ENCODE measurements at places on chromosomes 5 and 9. TPM values are rescaled to one million over a fixed set of nuclear protein-coding genes. Genes with fewer than 3 reads are reported as not detected.

DNA sequence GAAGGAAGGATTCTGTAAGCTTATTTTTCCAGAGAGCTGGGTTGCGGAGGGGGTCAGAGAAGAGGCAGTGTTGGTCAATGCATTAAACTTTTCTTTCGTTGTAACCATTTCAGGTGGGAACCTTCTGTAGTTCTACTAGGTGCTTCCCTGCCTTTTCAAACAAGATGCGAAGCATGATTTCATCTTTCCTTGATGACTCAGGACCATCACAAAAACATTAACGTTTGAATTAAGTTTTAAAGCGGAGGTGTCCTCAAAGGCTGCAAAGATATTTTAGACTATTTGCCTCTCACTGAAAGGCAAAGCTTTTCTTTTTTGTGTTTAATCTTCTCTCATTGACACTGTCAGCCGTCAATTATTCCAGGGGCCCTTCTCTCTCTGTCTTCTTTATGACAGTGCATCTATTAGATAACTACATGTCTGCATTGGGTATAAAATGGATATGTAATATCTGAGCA is 26.3 kb upstream of the FAT2 start:
- no peaks in the 10 kb centered on the region for H3K4me1 ChIP-seq
- no peak overlapping the region for H3K4me3 ChIP-seq
- H3K36me3 ChIP-seq = no peaks in the 10 kb centered on the region
- no peak overlapping the region for H3K27ac ChIP-seq

DNA sequence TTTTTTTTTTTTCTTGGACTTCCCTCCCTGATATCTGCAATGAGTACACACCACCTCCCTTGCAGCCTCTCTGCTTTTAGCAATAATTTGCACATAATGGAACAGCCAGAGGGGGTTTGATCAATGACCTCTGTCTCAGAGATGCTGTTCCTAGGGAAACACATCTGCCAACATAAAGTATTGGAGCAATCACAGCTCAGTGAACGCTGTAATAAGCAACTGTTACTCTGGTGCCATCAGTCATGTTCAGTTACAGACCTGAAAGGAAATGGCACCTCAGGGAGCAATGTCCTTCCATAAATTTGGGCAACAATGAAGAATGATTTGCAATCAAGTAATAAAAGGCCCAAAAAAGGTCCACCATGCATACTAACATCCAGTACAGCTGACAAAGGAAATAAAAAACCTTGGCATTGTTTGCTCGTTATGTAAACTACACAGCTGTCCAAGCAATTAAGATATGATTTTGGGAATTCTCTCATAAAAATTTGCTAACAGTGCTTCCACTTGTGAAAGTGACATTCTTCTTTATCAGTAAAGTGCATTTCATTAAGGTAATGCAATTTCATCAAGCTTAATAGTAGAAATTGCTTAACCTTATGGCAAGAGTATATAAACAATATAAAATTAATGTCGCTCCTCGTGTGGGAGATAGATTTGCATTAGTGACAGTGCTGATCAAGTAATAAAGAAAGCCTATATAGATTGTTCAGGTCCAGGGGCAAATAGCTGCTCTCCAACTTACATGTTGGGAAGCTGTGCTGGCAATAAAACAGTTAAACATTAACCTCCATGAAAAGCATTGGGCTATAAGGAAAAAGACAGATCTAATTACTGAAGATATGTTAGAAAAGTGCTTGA is 167.8 kb downstream of the RASEF start:
- no peak overlapping the region for H3K27ac ChIP-seq
- H3K27me3 ChIP-seq = no peaks in the 10 kb centered on the region
- no peak overlapping the region for H3K4me3 ChIP-seq

GRCh38 chr5:179697993-179698934 is 503 bp upstream of the CANX start:
- peaks cover 4% of the 10 kb centered on the region for H3K36me3 ChIP-seq
- H3K4me1 ChIP-seq = peaks cover 73% of the 10 kb centered on the region
- no peaks in the 10 kb centered on the region for H3K27me3 ChIP-seq
- H3K27ac ChIP-seq = peak overlapping the region; percentile 99

- H3K4me1 ChIP-seq = no peaks in the 10 kb centered on the region
- no peak overlapping the region for H3K27ac ChIP-seq
- H3K4me3 ChIP-seq = no peak overlapping the region
- H3K36me3 ChIP-seq = no peaks in the 10 kb centered on the region
- H3K27me3 ChIP-seq = no peaks in the 10 kb centered on the region
- DNase-seq = no peak
These were observed 246.1 kb upstream of the ZNF462 start for GRCh38 chr9:106616851-106617345.

DNA sequence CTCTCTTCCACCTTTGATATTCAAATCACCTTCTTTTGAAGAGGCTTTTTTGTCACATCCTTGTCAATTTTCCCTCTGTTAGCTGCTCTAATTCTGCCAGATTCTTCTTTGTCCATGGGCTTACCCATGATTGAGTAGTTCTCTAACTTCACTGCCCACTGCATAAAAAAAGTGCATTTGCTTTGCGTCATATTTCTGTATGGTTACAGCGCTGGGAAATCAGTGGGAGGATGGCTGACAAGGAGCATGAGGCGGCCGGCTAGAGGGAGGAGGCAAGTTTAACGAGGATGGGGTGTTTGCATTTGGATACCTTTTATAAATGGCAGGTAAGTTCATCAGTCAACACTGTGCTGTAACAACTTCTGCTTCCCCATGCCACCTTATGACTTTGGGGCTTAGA is 116.5 kb upstream of the LHFPL2 start:
- DNase-seq = no peak
- H3K27ac ChIP-seq = no peak overlapping the region
- H3K27me3 ChIP-seq = no peaks in the 10 kb centered on the region
- H3K4me1 ChIP-seq = peaks cover 34% of the 10 kb centered on the region

GRCh38 chr5:74679966-74680365 is 5.1 kb upstream of the HEXB start:
- H3K27me3 ChIP-seq = no peaks in the 10 kb centered on the region
- no peak overlapping the region for H3K27ac ChIP-seq
- H3K4me1 ChIP-seq = no peaks in the 10 kb centered on the region
- H3K4me3 ChIP-seq = no peak overlapping the region
- no peaks in the 10 kb centered on the region for H3K36me3 ChIP-seq

GRCh38 chr9:127835991-127836516 is 18.4 kb downstream of the ENG start:
- peak; percentile 93 for DNase-seq
- peaks cover 6% of the 10 kb centered on the region for H3K36me3 ChIP-seq
- H3K27me3 ChIP-seq = no peaks in the 10 kb centered on the region
- peaks cover 47% of the 10 kb centered on the region for H3K4me1 ChIP-seq

GRCh38 chr5:72082048-72082447 is 25.2 kb upstream of the MAP1B start:
- no peaks in the 10 kb centered on the region for H3K36me3 ChIP-seq
- H3K27ac ChIP-seq = no peak overlapping the region
- H3K4me1 ChIP-seq = no peaks in the 10 kb centered on the region

Gene ARSB
- polyA plus RNA-seq = 18.0 TPM

DNA sequence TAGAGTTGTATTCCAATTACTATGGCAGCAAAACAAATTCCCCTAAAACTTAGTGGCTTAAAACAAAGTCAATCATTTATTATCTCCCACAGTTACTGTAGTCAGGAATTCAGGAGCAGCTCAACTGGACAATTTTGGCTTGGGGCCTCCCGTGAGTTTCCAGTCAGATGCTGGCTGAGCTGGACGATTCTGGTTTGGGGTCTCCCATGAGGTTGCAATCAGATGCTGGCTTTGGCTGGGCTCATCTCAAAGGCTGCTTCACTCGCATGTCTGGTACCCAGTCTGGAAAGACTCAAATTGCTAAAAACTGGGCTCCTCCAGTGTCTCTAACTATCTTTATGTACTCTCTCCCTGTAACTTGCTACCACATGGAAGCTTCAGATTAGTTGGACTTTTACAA is 130.1 kb downstream of the C5orf15 start:
- H3K36me3 ChIP-seq = no peaks in the 10 kb centered on the region
- no peak overlapping the region for H3K4me3 ChIP-seq
- H3K27ac ChIP-seq = no peak overlapping the region
- DNase-seq = no peak
- H3K27me3 ChIP-seq = no peaks in the 10 kb centered on the region

Gene ZNF879
- 0.61 TPM for polyA plus RNA-seq

GRCh38 chr9:125797930-125798329 is 50.8 kb downstream of the PBX3 start:
- no peak overlapping the region for H3K4me3 ChIP-seq
- no peaks in the 10 kb centered on the region for H3K27me3 ChIP-seq
- H3K27ac ChIP-seq = no peak overlapping the region
- H3K4me1 ChIP-seq = no peaks in the 10 kb centered on the region
- no peaks in the 10 kb centered on the region for H3K36me3 ChIP-seq

DNA sequence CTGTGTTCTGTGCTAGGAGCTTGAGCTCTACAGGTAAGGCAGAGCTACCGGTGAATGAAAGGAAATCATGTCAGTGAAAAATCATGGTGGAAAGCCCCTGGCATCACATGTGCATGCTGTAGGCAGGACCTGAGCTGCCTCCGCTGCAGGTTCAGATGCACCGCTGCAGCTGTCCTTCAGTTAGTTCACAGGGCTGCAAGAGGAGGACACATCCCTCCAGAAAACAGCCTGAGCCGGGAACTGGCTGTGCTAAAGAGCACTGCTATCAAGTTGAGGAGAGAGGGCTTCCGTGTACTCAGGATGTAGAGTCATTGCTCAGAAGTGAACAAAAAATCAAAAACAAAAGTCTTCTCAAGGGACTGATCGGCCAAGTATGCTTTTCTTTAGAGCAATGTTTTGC is 138.6 kb downstream of the ERCC6L2 start:
- H3K4me3 ChIP-seq = no peak overlapping the region
- no peak overlapping the region for H3K27ac ChIP-seq
- no peaks in the 10 kb centered on the region for H3K27me3 ChIP-seq
- peaks cover 48% of the 10 kb centered on the region for H3K36me3 ChIP-seq

Gene SPINK4
- polyA plus RNA-seq = not detected

Gene FOXD4L6
- not detected for polyA plus RNA-seq

DNA sequence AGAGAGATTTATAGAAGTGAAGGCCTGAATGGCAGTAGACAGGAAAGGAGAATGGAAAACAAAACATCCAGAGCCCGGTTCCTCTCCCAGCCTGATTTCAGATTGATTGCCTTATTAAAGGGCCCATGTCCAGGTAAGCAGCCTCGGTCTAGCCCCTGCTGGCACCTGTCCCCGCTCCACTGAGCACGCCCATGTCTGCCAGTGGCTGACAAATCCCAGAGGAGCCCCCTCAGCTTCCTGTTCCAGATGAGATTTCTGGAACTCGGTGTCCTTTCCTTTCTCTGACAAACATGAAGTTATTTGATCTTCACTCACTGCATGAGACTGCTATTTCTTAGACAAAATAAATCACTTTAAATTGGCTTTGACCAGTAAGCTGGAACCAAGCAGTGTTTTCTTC is 187.0 kb upstream of the ADCY2 start:
- no peak overlapping the region for H3K4me3 ChIP-seq
- no peak for DNase-seq
- H3K27ac ChIP-seq = no peak overlapping the region
- H3K4me1 ChIP-seq = no peaks in the 10 kb centered on the region

GRCh38 chr5:32057187-32058096 is 116.7 kb downstream of the GOLPH3 start:
- no peak overlapping the region for H3K27ac ChIP-seq
- H3K27me3 ChIP-seq = no peaks in the 10 kb centered on the region
- H3K36me3 ChIP-seq = no peaks in the 10 kb centered on the region
- no peak overlapping the region for H3K4me3 ChIP-seq
- H3K4me1 ChIP-seq = no peaks in the 10 kb centered on the region
- no peak for DNase-seq

DNA sequence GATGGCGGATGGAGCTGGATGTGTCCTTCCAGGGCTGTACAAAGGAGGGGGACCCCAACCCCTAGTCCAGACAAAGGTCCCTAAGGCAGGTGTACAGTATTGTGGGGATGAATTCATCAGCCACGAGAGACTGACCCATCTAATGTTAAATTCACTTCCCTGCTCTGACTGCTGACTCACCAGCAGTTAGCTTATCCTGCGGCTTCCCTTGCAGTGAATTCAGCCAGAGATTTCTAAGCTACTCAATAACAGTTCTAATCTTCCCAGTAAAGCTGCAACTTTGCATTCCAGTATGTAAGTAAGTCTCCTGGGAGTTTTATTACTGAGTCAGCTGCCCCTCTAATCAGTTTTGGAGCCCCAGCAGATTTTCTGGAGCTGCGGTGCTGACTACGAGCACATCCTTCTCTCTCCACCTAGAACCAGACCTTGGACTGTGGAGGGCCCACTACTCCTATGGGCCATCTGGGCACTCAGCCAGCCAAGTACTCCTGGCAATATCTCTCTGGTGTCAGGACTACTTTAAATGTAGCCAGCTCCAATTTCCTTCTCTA is 16.1 kb downstream of the B4GALT1 start:
- no peak for DNase-seq
- peak overlapping the region; percentile 19 for H3K4me3 ChIP-seq
- H3K27ac ChIP-seq = peak overlapping the region; percentile 62
- H3K4me1 ChIP-seq = peaks cover 57% of the 10 kb centered on the region
- H3K36me3 ChIP-seq = no peaks in the 10 kb centered on the region
- no peaks in the 10 kb centered on the region for H3K27me3 ChIP-seq

Gene RELL2
- polyA plus RNA-seq = 1.0 TPM

DNA sequence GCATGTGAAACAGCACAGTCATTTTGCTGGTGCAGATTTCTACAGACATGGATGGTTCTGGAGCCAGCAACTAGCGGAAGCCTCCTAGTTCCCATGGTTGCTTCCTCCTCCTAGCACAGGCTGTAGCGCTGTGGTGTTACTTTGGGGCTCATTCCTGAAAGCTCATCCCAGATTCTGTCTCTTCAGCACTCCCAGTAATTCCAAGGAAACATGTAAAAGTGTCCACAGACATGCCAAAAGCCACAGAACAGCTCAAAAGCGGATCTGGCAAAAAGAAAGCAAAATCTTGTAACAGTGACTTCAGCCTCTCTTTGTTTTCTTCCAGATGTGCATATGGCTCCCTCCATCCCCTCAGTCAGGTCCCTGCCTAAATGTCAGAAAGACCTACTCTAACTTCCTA is 144.1 kb downstream of the CEP120 start:
- no peak for DNase-seq
- no peak overlapping the region for H3K4me3 ChIP-seq
- no peak overlapping the region for H3K27ac ChIP-seq
- H3K27me3 ChIP-seq = peaks cover 4% of the 10 kb centered on the region
- H3K4me1 ChIP-seq = no peaks in the 10 kb centered on the region

- H3K4me3 ChIP-seq = no peak overlapping the region
- no peaks in the 10 kb centered on the region for H3K27me3 ChIP-seq
These were observed 50.8 kb downstream of the WDR36 start for GRCh38 chr5:111142932-111143331.

GRCh38 chr9:93899609-93900435 is 55.3 kb downstream of the BARX1 start:
- no peaks in the 10 kb centered on the region for H3K36me3 ChIP-seq
- no peak for DNase-seq
- no peak overlapping the region for H3K27ac ChIP-seq
- no peaks in the 10 kb centered on the region for H3K4me1 ChIP-seq
- H3K27me3 ChIP-seq = no peaks in the 10 kb centered on the region
- H3K4me3 ChIP-seq = no peak overlapping the region

- no peak overlapping the region for H3K27ac ChIP-seq
- peaks cover 2% of the 10 kb centered on the region for H3K36me3 ChIP-seq
- H3K27me3 ChIP-seq = no peaks in the 10 kb centered on the region
- no peak overlapping the region for H3K4me3 ChIP-seq
These were observed 25.1 kb downstream of the POLK start for GRCh38 chr5:75536694-75537360.

Gene FAM153A
- not detected for polyA plus RNA-seq

GRCh38 chr5:89777758-89778157 is 631.8 kb downstream of the CETN3 start:
- no peaks in the 10 kb centered on the region for H3K36me3 ChIP-seq
- no peaks in the 10 kb centered on the region for H3K27me3 ChIP-seq
- no peak for DNase-seq
- H3K4me1 ChIP-seq = no peaks in the 10 kb centered on the region
- no peak overlapping the region for H3K4me3 ChIP-seq

GRCh38 chr5:36585701-36586100 is 20.7 kb upstream of the SLC1A3 start:
- H3K36me3 ChIP-seq = no peaks in the 10 kb centered on the region
- peak; percentile 32 for DNase-seq
- no peak overlapping the region for H3K4me3 ChIP-seq
- H3K27ac ChIP-seq = no peak overlapping the region
- no peaks in the 10 kb centered on the region for H3K27me3 ChIP-seq

All from CD14-positive monocyte (primary cell).